ENCODE measurements at places on chromosomes 5 and 9.

DNA sequence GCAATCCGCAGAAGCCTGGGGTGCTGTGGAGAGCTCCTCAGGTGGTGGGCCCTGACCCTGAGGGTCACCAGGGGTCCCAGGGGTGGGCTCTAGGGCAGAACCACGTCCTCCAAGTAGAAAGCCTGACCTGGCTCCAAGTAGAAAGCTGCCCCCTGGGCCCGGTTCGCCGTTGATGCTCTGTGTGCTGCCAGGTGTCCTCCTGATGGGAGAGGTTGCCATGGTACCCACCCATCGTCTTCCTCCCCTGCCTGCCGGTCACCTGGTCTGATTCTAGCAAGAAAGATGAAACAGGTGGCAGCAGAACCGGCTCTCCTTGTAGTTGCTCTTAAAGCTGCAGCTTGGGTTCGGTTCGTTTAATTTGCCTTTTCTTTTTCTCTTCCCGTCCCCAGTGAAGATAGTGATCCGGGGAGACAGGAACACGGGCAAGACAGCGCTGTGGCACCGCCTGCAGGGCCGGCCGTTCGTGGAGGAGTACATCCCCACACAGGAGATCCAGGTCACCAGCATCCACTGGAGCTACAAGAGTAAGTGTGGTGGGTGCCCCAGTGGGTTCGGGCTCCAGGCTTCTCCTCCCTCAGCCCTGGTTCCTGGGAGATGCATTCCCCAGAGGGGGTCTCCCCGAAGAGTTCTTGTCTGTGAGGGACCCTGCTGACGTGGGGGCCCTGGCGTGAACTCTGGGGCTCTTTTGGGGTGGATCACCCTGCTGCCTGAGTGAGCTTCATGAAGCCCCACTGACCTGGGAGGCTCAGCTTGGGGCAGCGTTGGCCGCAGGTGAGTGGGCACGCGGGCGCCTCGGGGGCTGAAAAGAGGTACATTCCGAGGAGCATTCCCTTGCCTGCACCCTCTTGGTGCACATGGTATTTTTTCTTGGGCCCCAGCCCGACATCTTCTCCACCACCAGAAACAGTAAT, 15.6 kb downstream of the RABL6 start:
- no peak for DNase-seq

- no peak for DNase-seq
These were observed 155.0 kb downstream of the GNAQ start for GRCh38 chr9:77876590-77876989.

DNA sequence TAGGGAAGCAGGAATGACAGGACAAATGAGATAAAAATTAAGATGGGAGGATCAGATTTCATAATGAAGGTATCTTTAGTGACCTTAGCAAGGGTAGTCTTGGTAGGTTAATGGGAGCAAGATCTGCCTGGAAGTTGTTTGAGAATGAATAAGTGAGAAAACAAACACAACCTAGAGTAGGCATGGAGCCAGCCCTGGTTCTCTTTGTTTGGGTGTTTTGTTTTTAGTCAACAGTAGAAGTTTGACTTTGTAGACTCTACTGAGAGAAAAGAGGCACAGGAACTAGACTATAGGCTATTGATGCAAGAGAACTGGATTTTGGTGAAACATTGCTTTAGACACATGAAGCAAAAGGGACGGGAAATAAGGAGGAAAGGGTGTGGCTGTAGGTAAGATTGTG, 40.3 kb downstream of the KCNN2 start:
- no peak for DNase-seq

GRCh38 chr5:137372773-137373160, 126.4 kb downstream of the SPOCK1 start:
- no peak for DNase-seq

- DNase-seq: no peak
These were observed 146.3 kb upstream of the RASEF start for GRCh38 chr9:83209188-83209731.

GRCh38 chr5:149371296-149371962, 7.7 kb downstream of the IL17B start:
- DNase-seq: peak; percentile 47
